ENCODE measurements at places on chromosomes 4 and X.

DNA sequence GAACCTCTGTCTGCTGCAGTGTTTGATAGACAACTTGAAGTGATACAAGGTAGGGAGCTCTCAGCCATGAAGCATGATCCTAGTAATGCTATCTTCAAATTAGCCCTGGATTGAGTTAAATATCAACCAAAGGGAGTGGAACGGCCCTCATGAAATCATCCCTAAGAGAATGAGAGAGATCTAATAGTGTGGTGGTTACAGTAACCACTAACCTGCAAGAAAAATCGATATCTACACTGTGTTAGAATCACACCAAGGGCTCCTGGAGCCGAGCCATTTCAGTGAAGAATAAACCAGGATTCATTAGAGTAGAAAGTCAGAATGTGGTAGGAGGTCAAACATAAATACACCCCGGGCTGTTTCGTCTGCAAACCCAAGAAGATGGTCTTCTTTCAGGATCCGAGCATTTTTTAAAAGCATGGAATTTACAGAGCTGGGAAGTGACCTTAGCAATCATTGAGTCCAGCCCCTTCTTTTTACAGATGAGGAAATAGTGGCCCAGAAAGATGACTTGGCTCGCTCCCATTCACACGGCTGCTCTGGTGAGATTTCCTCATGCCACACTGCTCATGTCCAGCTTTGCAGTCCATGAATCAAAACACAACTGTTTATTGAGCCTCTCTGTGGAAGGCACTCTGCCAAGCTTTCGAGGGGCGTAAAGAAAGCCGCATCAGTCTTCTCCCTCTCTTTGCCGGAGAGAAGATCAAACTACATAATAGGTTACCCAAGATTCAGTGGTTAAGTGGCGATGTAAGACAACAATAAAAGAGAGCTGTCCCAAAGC, 5.5 kb upstream of the DCTD start:
- no peak for DNase-seq

DNA sequence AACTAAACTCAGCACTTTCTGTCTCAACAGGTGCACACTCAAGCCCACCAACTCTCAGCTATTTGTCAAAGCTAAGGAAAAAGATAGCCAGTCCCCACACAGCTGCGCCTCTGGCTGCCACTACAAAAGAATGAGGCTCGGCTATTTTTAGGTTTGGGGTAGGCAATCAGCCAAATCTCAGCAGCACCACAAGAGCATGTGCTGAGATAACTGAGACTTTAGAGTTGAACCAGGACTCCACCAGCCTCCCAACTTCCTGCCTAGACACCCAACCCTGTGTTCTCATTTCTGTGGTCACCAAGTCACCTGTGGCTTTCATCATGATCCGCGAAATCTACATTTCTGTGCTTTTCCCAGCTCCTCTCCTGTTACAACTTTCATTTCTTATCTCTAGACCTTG, 28.0 kb downstream of the DMD start:
- DNase-seq = no peak

DNA sequence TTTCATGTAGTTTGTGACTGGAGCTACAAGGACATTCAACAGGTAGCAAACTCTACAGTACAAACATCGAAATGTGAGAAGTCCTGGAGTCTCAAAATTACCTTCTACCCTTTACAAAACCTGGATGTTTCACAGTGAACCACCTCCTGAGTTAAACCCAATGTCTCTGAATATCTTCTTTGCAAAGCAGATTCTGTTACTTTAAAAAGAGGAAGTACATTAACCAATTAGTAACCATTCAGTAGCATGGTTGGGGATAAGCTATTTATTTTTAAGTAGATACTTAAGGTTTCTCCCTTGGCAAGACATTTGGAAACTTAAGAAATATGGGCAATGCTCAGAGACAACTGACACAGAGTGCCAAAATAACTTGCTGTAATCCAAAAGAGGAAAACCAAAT, 371.9 kb upstream of the NWD2 start:
- no peak for DNase-seq

DNA sequence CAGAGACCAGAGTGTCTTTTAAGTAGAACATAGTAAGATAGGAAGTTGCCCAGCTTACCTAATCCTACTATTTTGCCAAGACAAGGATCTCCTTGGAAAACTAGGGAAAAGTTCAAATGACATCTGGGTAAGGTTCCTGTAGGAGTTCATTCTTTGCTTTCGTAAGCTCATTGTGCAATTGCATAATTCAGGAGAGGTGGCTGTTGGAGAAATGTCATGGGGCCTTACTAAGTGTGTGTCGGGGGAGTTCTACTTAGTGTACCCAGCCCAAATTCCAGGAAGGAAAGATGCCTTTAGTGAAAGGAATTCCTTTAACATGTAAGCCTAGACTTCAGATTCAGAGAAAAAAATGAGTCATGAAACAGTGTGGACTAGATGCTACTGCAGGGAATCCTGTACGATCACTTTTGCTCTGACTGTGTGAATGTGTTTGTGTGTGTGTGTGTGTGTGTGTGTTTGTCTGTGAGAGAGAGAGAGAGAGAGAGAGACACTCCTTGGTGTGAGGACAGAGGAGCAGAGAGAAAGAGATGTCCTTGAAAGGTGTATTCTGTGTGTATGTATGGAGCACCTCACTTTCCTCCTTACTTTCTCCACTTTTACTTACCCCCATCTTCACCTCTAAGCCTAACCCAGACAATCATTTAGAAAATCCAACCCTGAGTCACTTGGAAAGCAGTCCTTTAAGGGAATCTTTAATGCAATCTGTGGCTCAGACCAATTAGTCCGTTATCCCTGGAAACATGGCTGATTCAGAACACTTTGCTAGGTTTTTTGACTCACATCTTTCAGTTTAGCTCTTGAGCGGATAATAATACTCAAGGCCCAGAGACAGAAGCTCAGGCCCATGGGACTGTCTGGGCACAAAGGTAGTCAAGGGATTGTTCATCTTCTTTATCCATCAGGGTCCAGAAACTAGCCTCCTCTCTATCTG, 114.5 kb upstream of the ACSL4 start:
- DNase-seq = no peak

DNA sequence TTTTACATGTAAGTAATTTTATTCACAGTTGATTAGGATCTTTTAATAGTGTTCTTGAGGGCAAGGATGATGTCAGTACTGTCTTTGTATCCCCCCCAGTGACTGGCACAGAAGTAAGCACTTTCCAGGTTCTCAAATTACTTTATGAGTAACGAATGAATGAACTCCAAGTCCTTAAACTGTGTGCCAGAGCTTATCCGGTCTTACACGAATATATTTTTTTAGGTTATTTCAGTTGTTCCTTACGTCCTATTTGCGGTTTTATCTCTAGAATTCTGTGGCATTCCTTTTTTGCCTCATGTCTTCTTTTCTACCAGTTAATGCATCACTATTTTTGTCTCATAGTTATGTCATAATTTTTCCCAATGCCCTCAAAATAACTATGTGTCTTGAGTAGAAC, 106.9 kb upstream of the MID1IP1 start:
- DNase-seq = no peak

GRCh38 chr4:158530381-158530780, 8.7 kb downstream of the RXFP1 start:
- DNase-seq = no peak

DNA sequence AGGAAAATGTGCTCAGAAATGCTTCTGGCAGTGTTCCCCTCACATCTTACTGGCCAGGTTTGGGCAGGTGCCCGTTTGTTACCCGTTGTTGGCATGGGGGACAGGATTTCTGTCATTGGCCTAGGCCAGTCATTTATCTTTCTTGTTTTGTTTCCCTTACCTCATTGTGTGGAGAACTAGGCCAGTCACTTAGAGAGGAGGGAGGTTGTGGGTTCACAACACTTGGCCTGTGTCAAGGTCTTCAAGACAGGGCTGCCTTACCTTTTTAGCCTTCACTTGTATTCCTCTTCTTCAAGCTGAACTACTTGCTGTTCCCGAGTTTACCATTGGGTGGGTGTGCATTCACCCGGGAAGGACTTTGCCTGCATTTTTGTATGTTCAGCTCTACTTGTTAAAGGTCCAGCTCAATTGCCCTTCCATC, 17.7 kb downstream of the SNX25 start:
- no peak for DNase-seq

DNA sequence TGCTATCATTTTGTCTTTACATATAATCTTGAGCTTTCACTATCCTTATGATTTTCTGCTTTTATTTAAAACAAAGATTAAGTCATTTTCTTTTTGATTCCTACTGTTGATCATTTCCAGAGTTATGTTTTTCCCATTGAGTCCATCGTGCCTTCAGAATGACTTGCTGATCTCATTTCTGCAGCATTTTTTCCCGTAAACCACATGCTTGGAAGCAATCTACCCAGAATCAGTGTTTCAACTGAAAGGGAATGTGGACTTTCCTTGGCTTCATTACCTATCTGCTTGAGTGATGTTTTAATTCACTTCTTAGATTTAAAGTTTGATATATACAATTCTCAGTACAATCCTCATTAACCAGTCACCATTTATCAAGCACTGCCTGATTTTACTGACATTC, 192.4 kb upstream of the FSTL5 start:
- no peak for DNase-seq

GRCh38 chr4:24241511-24241910, 342.8 kb downstream of the DHX15 start:
- DNase-seq = no peak

GRCh38 chr4:102268355-102268754, 76.9 kb downstream of the SLC39A8 start:
- DNase-seq = no peak

DNA sequence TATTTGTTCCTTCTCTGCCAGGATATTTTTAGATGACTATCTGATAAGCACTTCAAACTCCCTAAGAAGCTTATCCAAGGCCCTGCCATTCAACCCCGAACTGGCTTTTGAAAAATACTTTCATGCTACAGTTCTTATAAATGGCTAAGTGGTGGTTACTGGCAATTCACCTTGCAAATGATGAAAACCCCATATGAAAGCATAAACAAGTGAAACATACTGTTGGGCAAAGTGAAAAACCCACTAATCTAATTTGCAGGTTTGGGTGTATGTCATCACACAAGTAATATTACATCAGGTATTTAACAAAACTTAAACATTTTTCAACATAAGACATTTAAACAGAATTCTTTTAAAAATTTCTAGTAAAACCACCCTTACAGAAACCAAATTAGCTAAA, 31.1 kb downstream of the TAPT1 start:
- DNase-seq = no peak

- peak; percentile 3 for DNase-seq
Measured at GRCh38 chrX:9873952-9874351, 87.7 kb downstream of the SHROOM2 start.

DNA sequence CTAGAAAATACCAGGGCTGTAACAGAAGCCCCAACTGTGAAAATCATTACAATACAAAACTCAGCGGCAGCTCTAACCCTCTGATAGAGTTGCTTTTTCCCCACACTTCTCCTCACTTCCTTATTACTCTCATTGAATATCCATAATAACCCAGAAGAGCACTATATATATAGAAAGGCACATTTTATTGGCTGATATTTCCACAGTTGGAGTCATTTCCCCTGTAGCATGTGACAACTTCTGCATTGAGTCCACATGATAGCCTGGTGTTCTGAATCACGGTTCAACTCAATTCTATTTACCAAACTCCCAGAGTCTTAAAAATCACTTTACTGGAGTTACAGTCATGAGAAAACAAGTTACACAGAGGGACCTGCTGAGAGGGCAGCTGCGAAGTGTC, 46.6 kb upstream of the NWD2 start:
- DNase-seq = no peak

DNA sequence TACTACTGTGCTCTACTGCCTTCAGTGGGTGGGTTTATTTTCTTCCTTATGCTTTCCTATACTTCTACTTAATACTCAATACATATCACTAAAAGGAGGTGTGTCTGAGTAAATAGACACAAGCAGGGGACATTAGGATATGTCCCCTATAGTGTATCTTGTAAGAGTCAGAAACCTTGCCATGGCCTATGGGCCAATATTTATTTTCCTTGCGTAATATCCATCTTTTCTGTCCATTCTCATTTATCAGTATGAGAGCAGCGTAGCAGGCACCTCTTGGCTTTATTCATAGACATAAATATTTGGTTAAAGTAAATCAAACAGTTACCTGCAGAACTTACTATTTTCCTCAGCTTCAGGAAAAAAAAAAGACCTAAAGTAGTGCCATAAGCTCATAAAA, 46.6 kb upstream of the PHF8 start:
- DNase-seq = no peak

GRCh38 chr4:6873291-6873690, 36.3 kb upstream of the TBC1D14 start:
- no peak for DNase-seq

- DNase-seq = no peak
Measured at GRCh38 chrX:136819031-136819703, 38.4 kb upstream of the ARHGEF6 start.

- DNase-seq = peak; percentile 34
Measured at GRCh38 chrX:153649178-153649914, 2.3 kb downstream of the DUSP9 start.

DNA sequence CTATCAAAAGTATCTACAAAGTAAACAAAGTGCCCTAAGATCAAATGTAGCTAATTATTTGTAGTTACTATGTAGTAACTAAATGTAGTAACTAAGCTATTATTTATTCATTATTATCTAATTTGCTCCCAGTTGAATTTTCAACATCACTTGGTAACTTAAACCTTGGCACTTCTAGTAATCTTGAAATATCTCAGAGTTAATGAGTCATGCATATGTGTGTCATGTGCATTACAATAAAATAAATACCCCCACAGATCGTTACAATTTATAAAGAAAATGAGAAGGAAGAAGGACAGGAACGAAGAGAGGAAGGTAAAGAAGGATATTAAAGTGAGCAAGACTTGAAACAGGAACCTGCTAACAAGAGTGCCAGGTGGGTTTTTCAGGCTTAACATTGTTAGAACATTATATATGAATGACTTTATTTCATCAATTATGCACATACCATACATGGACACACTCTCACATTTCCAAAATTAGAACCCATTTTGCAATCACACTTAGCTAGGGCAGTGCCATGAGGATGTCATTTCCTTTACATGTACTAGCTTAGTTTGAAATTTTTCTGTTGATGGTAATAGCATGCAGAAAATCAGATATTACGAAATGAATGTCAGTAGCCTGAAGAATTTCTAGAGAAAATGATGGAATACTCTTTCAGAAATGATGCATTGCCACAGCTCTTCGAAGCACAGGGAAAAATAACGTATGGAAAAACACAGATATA, 1670.4 kb upstream of the AGA start:
- no peak for DNase-seq

DNA sequence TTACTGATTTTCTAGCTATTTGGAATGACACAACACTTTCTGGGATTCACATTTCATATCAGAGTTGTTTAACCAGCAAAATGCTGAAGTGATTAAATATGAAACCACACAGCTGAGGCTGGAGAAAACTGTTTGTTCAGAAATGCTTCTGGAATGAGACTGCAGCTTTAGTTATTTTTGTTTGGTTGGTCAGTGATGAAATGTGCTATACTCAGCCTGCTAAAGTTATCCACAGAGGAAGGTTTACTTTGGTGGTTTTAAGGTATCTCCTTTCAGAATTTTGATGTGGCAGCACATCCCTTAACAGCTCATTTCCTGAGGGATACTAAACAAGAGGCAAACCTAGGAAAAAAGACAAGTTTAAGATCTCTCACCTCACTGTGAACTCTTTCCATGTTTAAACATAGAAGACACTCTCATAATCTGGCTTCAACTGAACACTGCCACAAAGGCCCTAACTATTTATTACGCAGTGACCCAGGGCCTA, 106.6 kb upstream of the PDE5A start:
- no peak for DNase-seq
